ENCODE measurements at places on chromosomes 11 and 22.

DNA sequence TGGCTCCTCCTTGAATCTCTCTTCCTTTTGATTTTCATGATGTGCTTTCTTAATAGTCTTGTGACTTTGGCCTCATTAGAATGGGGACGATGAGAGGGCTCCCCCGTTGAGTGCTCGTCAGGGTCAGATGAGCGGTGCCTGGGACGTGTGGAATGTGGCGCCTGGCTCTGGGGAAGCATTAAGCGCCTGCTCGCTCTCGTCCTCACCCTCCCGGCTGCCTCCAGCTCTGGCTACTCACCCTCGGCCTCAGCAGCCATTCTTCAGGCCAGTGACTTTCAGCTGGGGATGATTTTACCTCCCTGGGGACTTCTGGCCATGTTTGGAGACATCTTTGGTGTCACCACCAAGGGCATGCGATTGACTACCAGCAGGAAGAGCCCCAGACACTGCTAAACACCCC is 69.7 kb downstream of the RPS6KA4 start:
- no peak for DNase-seq

DNA sequence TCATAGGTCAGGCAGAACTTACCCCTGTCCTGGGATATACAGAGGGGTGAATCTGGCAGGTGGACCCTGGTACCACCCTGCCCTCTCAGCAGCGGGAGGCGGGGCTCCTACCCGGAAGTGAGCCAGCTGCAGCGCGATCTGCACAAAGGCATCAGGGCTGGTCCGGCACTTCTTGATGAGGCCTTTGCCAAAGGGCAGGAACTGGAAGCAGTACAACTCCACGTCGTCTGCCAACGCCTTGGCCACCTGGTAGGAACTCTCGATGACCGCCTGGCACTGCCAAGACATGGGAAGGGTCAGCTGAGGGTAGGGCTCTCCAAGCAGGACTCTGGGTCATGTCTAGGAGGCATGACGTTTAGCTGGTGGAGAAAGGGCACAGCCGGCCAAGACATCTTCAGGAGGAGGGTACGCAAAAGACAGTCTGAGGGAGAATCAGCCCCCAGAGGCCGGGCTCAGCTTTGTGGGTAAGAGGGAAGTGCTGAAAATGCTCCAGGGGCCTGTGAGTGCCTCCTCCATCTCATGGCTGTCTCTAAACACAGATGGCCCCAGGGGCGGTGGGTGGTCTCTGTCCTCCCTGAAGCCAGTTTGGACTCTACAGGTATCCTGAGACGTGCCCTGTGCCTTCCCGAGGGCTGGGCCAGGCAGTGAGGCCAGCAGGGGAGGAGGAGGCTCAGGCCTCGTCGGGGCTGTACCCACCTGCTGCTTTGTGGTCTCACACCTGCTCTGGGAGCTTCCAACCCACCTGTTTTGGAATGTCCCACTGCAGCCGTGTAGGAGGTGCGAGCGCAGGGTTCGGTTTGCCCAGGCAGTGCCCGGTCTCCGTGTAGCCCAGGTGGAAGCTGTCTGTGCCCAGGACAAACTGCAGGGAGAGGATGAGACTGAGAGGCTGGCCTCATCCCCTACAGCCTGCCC is 6.7 kb downstream of the CPT1B start:
- no peak for DNase-seq

DNA sequence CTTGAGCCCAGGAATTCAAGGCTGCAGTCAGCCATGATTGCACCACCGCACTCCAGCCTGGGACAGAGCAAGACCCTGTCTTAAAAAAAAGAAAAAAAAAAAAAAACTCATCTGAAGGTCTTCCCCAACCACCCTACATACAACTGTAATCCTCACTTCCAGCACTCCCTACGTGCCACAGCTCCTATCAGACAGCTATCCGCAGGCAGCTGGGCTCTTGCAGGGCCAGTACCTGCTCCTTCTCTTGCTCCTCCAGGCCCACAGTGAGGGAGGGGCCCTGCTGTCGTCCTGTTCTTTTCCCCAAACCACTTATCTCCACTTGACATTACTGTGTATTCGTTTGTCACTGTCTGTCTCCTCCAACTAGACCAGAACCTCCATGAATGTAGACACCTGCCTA is 156.1 kb upstream of the NECTIN1 start:
- no peak for DNase-seq

- no peak for DNase-seq
Measured at GRCh38 chr22:35634015-35634414, 14.2 kb upstream of the APOL6 start.

GRCh38 chr22:45194686-45195085 is 31.0 kb downstream of the NUP50 start:
- no peak for DNase-seq

DNA sequence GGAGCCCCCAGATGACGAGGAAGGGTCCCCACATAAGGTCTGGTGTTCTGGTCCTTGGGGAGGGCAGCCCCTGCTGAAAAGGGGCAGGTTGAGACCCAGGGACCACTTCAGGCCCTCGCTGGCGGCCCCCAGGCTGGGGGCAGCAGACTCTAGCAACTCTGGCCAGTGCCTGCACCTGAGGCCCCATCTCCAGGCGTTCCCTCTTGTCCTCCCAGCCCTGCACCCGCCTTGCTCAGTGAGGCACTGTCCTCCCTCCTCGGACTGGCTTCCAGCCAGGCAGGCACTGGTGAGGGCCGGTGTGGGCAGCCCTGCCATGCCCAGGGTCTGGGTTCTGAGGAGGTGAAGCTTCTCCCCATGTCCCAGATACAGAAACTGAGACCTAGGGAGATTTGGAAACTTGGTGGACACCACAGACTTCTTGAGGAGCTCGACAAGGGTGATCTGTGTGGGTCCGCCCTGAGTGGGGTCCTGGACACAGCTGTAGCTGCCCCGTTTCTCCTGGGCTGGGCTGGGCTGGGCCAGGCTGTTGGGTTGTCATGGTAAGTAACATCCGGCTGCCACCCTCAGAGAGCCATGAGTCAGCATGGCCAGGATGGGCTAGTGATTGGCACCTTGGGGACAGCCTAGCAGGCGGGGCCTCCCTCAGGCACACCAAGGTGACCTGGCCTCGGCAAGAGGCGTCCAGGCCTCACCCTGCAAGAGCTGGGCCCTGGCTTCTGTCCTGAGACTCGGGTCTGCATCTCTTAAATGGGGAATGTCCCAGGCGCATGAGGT is 11.1 kb upstream of the PHLDA2 start:
- no peak for DNase-seq

DNA sequence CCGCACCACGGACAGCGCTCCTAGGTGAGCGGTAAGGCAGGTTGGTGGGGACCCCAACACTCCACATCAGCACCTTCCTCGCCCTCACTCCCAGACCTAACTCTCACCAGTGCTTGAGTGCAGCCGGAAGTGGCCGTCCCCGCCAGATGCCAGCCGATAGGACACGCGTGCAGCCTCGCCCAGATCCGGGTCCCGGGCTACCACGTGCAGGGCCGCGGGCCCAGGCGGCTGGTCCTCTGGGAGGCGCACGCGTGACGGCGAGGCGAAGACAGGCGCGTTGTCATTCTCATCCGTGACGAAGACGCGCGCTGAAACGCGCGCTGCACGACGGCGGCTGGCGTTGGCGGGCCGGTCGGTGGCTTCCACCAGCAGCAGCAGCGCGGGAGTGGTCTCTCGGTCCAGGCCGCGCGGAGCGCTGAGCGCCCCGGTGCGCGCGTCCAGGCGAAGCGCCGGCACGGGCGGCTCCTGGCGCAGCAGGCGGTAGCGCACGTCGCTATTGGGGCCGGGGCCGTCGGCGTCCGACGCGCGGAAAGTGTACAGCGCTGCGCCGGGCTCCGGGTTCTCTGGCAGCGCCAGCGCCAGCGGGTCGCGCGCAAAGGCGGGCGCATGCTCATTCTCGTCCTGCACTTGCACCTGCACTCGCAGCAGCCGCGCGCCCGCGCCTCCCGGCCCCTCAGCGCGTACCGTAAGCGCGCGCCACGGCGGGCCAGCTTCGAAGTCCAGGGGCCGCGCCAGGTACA is 10.8 kb upstream of the TPP1 start:
- DNase-seq, result peak; percentile 55

DNA sequence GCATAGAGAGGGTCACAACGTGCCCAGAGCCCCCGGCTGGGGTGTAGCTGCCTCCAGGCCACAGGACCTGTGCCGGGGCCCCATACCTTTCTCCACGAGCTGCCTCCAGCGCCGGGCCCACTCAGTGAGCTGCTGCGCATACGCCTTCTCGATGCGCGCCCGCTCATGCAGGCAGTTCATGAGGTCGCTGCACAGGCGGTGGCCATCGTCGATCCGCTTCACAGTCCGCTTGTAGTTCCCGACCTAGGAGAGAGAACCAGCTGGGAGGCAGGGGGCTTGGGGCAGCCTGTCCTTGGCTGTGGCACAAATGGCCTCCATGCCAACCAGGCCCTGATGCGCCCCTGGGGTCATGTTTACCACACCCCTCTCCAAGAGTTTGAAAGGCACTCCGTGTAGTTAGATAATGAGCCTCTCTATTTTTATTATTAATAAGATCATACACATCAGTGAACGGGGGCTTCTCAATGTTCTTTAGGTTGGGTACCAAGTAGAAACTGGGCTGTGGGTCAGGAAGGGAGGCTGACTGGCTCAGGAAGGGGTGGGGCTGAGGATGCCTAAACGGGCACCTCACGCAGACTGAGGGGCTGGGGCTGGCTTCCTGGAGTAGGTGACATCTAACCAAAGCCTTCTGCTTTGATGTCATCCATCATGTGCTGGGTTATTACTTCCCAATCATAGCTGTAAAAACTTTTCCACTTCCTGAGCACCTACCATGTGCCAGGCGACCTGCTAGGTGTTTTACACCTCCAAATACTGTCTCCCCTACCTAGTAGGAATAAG is 36.5 kb upstream of the ARFGAP3 start:
- no peak for DNase-seq

DNA sequence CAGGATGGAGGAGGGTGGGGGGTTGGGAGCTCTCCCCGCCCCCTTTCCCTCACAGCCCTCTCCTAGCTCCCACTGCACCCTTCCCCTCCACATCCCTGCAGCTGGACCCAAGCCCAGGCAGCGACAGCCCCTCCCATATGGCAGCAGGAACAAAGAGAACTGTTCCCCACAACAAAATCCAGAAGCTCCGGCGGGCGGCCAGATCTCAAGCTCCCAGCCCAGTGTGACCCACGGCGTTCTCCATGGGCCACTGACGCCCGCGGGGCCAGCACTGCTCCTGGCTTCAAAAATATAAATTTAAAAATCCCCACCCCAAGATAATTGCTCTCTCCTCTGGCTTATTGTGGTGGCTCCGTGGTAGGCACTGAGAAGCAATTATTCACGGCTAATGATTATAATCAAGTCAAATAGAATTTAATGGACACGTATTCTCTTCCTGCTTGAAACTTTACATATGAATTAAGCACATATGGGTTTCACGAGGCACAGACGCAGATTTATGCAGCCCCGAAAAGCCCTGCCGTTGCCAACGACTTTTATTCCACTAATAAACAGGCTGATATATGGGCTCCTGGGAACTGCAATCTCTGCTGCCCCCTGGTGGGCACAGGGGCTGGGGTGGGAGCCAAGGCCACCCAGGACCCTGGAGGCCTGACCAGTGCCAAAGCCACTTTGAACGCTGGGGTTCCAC is 17.5 kb downstream of the MACROD1 start:
- DNase-seq, result peak; percentile 74

- peak; percentile 27 for DNase-seq
Measured at GRCh38 chr11:45179686-45180178, 33.3 kb downstream of the PRDM11 start.

- no peak for DNase-seq
Measured at GRCh38 chr11:63672156-63672463, 934 bp upstream of the ATL3 start.

Data from neuronal stem cell (in vitro differentiated cells).